Mesothelial cell of epicardium (in vitro differentiated cells): ENCODE measurements at places on chromosomes 2 and 18. TPM values are rescaled to one million over a fixed set of nuclear protein-coding genes. Genes with fewer than 3 reads are reported as not detected.

DNA sequence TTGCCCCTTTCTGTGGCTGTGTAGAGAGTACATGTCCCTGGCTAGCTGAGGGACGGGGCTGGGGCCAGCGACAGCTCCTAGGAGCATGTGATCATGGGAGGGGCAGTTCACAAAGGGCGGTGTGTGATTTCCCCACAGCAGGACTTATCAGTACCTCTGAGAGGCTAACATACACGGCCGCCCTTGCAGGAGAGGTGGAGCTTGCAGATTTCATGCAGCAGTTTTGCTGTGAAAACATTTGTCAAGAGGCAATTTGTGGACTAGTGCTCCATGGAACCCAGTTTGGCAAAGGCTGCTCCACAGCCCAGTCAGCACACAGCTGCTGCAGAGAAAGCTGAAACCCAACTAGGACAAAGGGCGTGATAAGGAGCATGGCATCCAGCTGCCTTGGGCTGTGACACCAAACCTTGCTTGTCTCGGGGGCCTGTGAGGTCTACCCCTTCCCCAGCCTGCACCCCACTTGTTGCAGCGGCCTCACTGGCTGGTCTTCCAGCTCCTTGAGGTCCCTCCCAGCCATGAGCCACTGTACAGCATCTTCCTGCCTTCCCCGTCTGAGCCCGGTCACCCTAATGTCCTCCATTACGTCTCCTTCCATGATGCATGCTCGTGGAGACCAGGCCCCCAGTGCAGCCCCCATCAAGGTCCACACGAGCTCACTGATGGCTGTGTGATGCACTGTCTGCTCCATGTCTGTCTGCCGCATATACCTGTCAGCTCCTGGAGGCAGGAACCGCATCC is 121.4 kb upstream of the HDAC4 start:
- no peak for DNase-seq

SFTPB gene
- not detected in 3 replicates for total RNA-seq

DNA sequence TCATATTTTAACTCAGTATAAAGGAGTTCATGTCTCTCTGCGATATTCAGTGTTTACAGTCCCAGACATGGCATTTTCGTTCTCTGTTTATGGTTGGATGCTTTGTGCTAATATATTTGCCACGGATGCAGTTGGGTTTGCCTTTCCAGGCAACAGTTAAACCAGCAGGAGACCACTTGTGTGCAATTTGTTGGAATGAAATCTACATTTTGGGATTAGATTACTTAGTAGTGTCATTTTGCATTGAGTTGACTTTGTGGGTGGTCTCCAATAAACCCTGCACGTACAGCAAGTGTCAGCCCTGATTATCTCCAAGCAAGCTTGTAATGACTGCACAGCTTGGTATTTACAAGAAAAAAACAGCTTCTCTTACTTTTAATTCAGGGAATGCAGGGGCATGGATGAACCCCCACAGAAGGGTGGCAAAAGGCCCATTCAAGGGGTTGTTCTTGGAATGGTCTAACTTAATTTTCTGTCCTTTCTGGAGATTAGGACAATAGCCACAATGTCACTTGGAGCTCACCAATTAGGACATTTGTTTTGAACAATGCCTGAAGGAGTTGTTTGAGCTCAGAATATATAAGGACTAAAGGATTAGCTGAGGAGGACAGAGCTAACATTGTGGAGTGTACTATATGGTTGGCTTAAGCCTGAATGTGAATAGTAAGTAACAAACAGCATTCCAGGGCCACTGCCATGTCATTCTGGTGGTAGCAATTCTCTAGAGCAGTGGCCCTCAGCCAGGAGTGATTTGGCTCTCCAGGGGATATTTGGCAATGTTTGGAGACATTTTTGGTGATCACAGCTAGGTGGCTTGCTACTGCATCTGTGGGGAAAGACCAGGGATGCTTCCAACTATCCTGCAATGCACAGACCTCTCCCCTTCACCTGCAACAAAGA is 121.5 kb downstream of the SLC4A3 start:
- DNase-seq, result no peak

- DNase-seq, result no peak
Measured at GRCh38 chr2:186575302-186575701, 14.6 kb upstream of the ITGAV start.

L3MBTL4 gene
- 15.9 to 18.5 TPM (median 17.5 TPM) in 3 replicates for total RNA-seq

GRCh38 chr2:30265052-30266015 is 34.0 kb downstream of the LBH start:
- no peak for DNase-seq

DNA sequence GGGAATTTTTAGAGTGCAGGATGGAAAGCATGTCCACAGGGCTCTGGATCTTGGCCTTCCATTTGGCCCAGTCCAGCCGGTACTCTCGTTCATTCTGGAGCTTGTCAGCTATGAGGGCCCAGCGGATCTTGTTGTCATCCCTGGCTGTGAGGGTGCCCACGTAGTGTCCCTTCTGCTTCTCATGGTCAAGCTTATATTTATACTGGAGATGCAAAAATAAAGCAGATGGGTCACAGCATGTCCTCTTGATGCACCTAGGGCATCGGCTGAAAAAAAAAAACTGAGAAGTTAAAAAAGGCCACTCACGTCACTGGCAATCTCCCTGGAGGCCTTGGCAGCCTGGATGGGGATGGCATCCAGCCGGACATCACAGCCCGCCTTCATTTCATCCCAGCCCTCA is 160.5 kb downstream of the RIF1 start:
- no peak for DNase-seq

DNA sequence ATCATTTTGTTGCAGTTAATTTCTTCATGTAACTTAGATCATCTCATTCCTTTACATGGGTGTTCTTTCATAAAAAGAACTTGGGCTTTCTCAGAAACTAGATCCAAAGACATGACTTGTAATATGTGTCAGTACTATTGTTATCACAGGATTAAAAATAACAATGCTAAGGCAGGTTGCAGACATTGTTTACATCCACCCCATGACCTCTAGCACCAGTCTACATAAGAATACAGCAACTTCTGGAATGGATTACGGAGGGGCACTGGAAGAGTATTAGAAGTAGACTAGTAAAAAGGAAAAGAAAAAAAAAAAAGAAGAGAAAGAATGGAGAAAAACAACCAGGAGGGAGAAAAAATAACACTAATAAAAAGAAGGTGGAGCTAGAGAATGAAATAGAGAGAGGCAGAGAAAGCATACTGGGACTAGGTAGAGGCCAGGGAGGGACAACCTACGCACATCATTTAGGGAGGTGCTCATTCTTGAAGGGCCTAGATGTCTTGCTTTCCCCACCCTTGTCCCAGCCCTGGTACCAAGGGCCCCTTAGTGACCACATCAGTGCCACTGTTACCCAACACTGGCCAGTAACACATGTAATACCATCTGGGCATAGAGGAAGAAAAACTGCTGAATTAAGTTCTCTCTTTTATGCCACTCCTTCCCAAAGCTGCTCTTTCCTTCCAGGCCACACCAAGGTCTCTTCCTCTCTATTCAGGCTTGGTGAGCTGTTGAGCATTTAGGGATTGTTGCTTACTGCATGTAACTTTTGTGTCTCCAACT is 70.6 kb upstream of the KLF7 start:
- DNase-seq, result no peak

- no peak for DNase-seq
Measured at GRCh38 chr2:127620866-127621265, 25.1 kb upstream of the GPR17 start.

DNA sequence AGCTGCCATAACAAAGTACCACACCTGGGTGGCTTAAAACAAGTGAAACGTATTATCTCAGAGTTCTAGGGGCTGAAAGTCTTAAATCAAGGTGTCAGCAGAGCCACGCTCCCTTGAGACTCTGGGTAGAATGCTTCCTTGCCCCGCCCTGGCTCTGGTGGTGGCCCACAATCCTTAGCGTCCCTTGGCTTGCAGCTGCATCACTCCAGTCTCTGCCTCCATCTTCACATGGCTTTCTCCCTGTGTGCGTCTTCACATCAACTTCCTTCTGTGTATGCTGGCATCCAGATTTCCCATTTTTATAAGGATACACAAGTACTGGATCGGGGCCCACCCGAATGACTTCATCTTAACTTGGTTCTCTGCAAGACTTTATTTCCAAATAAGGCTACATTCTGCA is 62.5 kb downstream of the MRO start:
- DNase-seq, result no peak

- no peak for DNase-seq
Measured at GRCh38 chr2:8659735-8660492, 21.9 kb upstream of the ID2 start.

GRCh38 chr2:142974288-142975024 is 97.0 kb downstream of the KYNU start:
- DNase-seq, result no peak

SERPINB4 gene
- total RNA-seq, result not detected in 3 replicates

GRCh38 chr2:151826737-151827157 is 1.5 kb downstream of the ARL5A start:
- DNase-seq, result no peak

DNA sequence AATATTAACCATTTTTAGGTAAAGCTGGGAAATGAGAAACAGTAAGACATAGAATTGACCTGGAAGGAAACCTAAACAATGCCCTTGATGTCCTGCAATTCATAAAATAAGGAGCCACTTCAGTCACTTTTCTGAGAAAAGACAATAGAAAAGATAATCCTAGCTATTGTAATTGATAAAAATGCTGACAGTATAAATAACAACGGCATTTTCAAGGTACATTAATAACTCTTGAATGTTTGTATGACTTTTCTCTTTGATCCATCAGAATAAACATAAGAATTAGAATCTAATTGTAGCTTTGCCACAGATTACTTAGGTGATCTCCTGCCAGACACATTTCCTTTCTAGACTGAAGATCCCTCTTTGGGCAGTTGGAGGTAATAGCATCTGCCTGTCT is 719.5 kb downstream of the SLC4A3 start:
- DNase-seq, result no peak

C2orf78 gene
- total RNA-seq, result not detected in 3 replicates

TGFA gene
- 0.77 to 0.96 TPM (median 0.78 TPM) in 3 replicates for total RNA-seq

- DNase-seq, result no peak
Measured at GRCh38 chr2:8115966-8116365, 565.9 kb upstream of the ID2 start.

- DNase-seq, result no peak
Measured at GRCh38 chr2:80515964-80516363, 211.4 kb upstream of the LRRTM1 start.

MAL gene
- not detected in 3 replicates for total RNA-seq

NYAP2 gene
- total RNA-seq, result not detected in 3 replicates

- DNase-seq, result no peak
Measured at GRCh38 chr2:237546040-237546875, 20.1 kb upstream of the PRLH start.

GPR35 gene
- total RNA-seq, result 5.4 to 6.0 TPM (median 6.0 TPM) in 3 replicates

DNA sequence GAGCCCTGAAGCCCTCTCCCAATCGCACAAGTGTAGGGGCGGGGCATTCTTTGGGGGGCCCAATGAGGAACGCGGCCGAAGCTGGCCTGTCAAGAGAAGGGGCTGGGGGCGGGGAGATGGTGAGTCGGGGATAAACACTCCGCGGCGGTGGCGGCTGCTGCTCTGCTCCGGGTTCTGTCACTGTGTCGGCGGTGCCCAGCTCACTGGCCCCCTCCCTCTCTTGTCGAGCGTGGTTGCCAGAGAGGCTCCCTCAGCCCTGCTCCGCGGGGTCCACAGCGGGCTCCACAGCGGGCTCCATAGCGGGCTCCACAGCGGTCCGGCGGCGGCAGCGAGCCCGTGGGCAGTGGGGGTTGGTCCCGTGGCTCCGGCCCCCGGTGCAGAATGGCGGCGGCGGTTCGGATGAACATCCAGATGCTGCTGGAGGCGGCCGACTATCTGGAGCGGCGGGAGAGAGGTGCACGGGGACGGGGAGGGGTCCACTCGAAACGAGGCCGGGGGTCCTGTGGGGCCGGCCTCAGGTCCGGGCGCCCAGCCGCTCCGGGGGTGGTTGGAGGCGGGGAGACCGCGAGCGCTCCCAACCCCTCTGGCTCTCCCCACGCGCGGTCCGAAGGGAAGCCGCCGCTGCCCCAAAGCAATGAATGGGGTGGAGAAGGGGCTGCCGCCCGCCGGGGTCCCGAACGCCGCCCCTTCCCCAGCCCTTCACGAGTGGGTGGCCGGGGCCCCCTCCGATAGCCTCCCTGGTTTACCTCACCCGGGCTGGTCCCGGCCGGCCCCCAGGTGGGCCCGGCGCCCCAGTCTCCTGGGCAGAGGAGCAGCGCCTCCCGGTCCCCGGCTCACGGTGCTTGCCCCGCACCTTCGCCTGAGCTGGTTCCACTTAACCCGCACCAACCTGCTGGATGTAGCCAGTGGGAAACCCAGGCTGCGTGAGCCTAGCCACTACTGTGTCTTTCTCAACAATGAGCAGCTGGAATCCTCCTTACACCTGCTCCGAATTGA is at the start of gene MXD1:
Gene MXD1, plus strand, starts transcription at position 160 of the 996 bp plus-strand sequence. Its CDS starts 222 bp downstream, at position 382.
- peak; percentile 21 for DNase-seq

- DNase-seq, result no peak
Measured at GRCh38 chr2:150606380-150607060, 119.1 kb upstream of the RND3 start.

SLC14A1 gene
- 0.20 TPM in 1 of 3 replicates, not detected in the others for total RNA-seq

POTEC gene
- not detected in 3 replicates for total RNA-seq

DNA sequence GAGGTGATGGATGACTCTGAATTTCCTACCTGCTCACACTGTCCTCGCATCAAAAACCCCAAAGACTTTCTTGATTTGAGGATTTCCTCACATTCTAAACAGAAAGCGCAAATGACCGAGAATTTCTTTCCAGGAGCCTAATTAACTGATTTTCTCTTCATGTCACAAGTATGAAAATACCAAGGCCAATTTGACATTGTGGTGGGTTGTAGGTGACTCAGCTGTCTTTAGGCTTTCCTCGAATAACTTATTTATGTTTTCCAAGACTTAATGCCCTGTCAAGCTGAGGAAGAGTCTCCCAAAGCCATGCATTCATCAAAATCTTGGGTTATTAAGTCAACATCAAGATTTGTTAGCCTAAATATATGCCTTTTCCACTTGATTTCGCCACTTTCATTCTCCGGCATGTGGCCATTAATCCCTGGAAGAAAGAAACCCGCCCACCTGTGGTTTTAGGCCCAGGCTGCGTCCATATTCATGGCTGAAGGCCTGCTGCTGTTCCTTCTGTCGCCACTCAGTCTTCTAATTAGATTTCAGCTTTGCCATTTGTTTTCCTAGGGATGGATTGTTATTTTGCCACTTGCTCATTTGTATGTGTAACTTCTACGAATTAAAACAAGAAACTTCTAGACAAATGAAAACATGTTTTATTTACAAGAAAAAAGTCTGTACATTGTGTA is 84.9 kb downstream of the ST6GAL2 start:
- DNase-seq, result no peak

LRP1B gene
- 1.7 to 1.9 TPM (median 1.8 TPM) in 3 replicates for total RNA-seq

GTF3C2 gene
- total RNA-seq, result 87.5 to 90.1 TPM (median 89.3 TPM) in 3 replicates

CCDC141 gene
- 1.0 to 1.2 TPM (median 1.1 TPM) in 3 replicates for total RNA-seq

- no peak for DNase-seq
Measured at GRCh38 chr18:2415656-2416055, 155.6 kb downstream of the METTL4 start.

CYS1 gene
- 1.3 to 1.4 TPM (median 1.3 TPM) in 3 replicates for total RNA-seq

- DNase-seq, result no peak
Measured at GRCh38 chr18:9239720-9240119, 94.9 kb upstream of the TWSG1 start.

BCL11A gene
- total RNA-seq, result 139 to 142 TPM (median 141 TPM) in 3 replicates

- DNase-seq, result no peak
Measured at GRCh38 chr2:189425676-189426075, 15.6 kb upstream of the WDR75 start.

GRCh38 chr2:14189929-14190328 is 442.6 kb upstream of the LRATD1 start:
- DNase-seq, result no peak
